Stimulated activated CD4-positive, alpha-beta T cell treated with anti-CD3 and anti-CD28 coated beads, Interleukin-1b, Interleukin-23, amount 100 ng/mL, for 24 hours (primary cell): ENCODE measurements at places on chromosomes 16 and 17.

- DNase-seq, result no peak
These were observed 19.0 kb downstream of the ABCC12 start for GRCh38 chr16:48136547-48137360.

DNA sequence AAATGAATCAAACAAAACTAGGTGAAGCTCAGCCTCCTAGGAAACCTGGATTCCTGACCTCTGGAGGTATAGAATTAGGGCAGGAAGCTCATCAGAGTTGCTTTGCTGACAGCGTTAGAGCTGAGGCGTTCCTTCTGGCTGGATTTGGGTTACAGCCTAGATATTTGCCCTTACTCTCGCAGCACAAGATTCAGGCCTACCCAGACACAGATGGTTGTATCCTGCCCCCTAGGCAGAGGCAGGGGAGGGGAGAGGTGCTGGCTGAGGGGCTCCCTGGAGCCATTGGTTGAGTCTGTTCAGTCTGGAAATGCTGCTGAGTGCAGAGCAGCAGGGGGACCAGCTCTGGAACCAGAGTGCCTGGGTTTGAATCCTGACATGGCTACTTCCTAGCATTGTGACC is 78.4 kb downstream of the MPRIP start:
- DNase-seq, result no peak

GRCh38 chr17:16818821-16819683 is 129.0 kb downstream of the CCDC144A start:
- no peak for DNase-seq

- no peak for DNase-seq
These were observed 8.3 kb upstream of the CDRT15 start for GRCh38 chr17:14245002-14245401.

- DNase-seq, result no peak
These were observed 39.4 kb downstream of the RTN4RL1 start for GRCh38 chr17:1985686-1986085.

DNA sequence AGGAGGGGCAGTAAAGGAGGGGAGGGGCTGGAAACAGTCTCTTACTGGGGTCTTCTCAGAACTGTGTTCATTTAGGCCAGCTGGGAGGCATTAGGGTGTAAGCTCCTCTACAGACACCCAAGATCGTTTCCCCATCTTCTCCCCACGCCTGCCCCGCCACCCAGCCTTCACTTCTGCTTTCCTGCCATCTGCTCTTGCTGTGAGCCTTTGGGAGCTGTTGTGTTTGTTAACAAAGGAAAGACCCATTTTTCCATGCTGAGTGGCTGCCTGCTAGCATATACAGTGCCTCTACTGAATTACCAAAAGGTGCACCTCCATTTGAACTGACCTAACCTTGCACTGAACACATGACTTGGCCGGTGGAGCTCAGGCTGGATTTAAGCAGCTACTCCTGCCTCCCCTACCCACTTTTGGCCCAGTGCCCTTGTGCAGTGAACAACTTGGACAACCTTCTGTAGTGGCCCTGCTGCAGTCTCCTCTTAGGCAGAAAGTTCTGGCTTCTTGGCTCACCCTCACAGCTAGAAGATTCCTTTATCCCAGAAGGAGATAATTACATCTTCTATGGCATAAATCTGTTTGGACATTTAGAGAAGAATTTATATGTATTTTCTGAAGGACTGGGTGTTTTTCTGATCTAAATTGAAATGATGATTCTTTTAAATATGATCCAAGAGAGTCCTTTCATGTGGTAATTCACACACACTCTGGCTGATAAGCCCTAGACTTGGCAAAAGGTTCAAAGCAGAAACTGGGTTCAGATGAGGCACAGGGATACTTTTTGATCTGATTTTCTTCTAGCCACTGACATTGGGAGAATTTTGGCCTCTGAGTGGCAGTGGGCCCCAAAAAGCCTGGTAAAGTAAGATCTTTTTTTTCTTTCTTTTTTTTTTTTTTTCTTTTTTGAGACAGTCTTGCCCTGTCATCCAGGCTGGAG is 81.9 kb upstream of the HNF1B start:
- DNase-seq, result no peak

DNA sequence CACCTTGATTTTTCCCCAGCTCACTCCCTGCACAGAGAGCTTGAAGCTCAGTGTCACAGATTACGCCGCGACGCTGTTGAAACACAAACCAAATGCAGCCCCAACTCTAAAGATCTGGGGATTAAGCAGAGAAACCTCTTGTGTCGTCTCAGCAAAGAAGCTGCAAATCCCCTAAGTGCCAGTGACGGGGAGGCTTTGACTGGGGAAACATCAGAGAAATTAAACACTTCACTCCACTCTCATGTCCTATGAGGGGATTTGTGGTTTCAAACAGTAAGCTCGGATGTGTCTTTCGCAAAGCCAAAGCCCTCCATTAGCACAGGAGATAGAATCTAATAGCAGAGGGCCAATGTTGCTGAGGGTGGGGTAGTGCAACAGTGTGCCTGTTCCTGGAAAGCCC is 233.7 kb downstream of the HS3ST4 start:
- DNase-seq, result no peak

GRCh38 chr17:12709063-12709462 is 43.4 kb downstream of the MYOCD start:
- no peak for DNase-seq

DNA sequence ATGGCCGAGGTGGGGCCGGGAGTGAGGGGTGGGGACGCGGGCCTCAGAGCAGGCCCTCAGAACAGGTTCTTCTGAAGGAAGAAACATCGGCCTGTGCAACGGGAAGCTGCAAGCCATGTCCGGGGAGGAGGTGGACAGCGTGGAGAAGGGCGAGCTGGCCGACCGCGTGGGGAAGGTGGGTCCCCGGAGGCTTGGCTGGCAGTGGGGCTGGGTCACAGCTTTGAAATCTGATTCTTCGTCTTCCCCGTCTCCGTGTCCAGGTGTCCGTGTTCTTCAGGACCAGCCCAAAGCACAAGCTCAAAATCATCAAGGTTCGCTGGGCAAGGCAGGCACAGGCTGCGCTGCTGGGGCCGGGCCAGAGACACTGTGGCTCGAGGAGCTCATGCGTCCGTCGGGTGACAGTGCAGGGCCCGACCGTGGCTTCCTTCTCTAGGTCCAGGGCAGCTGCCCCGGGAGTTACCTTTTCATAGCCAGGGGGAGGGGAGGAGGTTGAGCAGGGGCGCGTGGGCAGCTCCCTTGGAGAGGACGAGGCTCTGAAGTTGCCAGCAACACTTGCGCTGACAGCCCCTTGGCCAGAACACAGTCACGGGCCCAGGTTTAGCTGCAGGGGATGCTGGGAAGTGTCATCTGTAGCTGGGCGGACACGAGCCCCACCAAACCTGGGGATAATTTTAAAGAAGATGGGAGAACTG is 51.3 kb downstream of the MEAK7 start:
- no peak for DNase-seq
